ENCODE measurements at places on chromosomes 5 and 9.

DNA sequence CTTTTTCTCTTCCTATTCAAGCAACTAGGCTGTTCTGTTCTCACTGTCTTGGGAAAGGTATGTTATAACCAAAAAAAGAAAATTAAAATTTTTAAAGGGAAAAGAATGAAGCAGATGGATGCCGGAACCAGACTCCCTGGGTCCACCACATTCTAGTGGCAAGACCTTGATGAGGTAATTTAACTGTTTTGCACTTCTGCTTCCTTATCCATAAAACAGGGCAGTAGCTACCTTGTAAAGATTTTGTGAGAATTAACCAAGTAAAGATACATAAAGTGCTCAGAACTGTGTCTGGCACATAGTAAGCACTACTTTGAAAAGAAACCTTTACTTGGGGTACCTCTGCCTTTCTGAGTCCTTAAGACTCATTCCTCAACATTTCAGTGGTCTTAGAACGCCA, 17.0 kb downstream of the EPB41L4B start:
- no peak for DNase-seq

- no peak for DNase-seq
Measured at GRCh38 chr9:119052339-119053030, 316.8 kb downstream of the BRINP1 start.

- no peak for DNase-seq
Measured at GRCh38 chr5:128528637-128529255, 9.3 kb downstream of the FBN2 start.

GRCh38 chr9:114484215-114484853, 20.9 kb downstream of the WHRN start:
- DNase-seq = no peak

DNA sequence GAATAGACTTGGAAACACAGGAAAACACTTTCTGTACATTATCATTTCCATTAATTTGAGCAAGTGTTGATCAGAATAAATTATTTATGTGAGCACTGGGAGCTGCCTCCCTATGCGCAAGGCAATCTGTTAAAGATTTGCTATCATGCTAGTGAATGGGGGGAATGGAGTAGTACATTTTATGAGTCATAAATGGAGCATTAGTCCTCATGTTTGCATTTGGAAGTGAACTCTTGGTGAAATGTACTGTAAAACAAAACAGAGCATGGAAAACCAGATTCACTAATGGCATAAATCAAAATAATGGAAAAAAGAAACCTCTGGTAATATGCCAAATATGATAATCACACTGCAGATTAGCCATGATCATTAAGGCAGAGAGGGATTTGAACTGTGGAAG, 40.5 kb upstream of the TMC1 start:
- DNase-seq = no peak

GRCh38 chr5:13859270-13860065, 85.0 kb downstream of the DNAH5 start:
- no peak for DNase-seq

DNA sequence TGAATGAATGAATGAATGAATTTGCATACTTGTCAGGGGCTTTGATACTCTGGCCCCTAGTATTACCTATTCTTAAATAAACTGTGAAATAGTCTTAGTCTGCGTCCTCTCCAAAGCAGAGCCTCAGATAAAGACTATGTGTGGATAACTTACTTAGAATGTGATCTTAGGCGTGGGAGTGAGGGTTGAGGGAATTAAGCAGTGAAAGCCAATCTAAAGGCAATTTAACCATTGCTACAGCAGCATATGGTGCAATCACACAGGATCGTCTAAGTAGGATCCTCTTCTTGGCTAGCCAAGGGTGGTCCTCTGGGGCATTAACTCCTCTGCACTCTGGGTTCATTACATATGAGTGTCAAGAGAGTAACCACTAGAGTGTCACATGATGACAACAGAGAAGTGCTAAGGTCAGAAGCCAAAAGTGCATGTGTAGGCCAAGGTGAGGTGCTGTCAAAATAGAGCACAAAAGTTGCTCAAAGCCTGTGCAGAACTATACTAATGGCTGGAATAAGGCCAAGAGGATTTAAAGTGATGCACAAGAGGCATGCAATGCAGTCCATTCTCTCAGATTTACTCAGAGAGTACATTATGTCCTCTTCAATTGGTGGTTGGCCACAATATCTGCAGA, 274.4 kb upstream of the SEMA6A start:
- DNase-seq = no peak
